Fibroblast of skin of right quadriceps (primary cell): ENCODE measurements at places on chromosomes 2 and 18.

GRCh38 chr18:55356815-55357214, 231.2 kb downstream of the TCF4 start:
- DNase-seq: no peak

GRCh38 chr2:226483143-226483542, 316.5 kb downstream of the IRS1 start:
- DNase-seq: no peak

- DNase-seq: no peak
Measured at GRCh38 chr18:77397617-77398016, 148.0 kb downstream of the GALR1 start.

DNA sequence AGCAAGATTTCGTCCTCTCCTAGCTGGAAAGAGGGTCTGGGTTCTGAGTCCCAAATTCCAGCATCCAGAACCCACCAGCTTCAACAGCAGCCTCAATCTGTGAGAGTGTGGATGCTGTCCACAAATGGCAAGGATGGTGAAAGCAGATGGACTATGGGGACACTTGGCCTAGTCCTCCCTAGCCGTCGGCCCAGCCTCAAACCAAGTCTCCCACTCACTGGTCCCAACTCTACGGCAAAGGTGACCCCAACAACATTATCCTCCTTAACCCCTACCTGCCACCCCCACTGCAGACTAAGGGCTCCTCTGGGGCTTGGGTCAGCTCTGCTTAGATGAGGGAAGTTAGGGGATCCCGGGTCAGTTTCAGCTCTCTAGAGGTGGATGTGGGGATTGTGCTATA, 57.3 kb downstream of the TNS1 start:
- no peak for DNase-seq

DNA sequence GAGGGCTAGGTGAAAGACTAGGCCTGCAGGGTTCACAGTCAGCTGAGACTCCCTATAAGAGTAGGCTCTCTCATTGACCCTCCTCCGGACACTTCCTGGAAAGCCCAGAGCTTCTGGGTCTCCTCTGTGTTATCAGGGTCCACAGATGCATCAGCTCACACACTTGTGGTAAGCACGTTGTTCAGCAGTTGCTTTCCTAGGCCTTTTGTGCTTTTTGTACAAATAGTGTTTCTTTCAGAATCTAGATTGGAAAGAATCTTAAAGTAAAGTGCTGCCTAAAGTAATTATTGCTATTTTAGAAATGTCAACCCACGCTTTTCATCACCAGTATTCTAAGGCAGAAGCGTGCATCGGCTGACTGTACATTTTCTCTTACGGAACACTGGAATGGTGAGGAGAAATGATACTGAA, 15.5 kb downstream of the SLC9A2 start:
- no peak for DNase-seq

DNA sequence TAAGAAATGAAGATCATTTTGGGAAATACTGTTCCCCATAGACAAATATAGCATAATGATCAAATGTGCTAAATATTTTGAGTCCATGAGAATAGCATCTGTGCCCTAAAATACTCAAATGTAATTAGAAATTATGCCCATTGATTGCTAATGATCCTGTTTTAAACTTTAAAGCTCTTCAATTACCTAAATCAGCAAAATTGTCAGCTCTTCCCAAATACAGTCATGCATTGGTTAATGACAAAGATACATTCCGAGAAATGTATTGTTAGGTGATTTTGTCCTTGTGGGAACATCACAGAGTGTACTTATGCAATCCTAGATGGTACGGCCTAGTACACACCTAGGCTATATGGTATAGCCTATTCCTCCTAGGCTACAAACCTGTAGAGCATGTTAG, 89.7 kb downstream of the NEB start:
- no peak for DNase-seq

GRCh38 chr2:39875182-39875913, 96.3 kb upstream of the THUMPD2 start:
- DNase-seq: peak; percentile 91

GRCh38 chr2:12008425-12009061, 262.1 kb downstream of the LPIN1 start:
- DNase-seq: peak; percentile 62

GRCh38 chr2:39873586-39873985, 94.5 kb upstream of the THUMPD2 start:
- no peak for DNase-seq

DNA sequence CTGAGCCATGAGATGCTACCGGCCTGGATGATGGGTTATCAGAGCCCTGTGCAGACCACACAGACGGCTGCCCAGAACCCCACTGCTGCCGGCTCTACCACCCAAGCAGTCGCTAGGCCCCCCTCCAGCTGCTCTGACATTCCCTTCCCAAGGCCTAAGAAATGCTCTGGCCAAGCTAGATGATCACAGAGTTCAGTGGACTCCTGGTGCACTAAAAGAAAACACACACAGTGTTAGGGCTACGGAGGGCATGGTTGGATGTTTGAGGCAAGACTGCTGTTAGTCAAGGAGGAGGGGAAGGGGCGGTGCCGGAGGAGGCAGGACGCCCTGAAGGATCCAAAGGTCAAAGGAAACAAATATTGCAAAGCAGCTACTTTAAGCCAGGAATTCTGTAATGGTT, 174.5 kb downstream of the MYCN start:
- no peak for DNase-seq

DNA sequence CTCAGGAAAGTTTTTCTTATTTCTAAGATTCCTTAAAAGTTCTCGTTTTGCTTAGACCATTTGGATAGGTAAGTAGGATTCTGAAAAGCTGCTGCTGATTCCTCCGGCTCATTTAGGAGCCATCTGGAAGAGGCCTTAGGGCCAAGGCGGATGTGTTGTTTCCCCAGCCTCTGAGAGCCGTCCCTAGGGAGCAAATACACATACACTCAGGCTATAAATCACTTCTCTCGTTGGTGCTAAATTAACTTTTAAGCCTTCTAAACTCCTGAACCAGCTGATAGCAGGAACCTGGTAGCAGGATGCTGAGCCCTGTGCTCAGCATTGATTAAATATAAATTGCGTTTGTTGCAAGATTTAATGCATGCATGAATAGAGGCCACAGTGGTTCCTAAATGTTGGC, 109.8 kb downstream of the ADCYAP1 start:
- DNase-seq: peak; percentile 71

DNA sequence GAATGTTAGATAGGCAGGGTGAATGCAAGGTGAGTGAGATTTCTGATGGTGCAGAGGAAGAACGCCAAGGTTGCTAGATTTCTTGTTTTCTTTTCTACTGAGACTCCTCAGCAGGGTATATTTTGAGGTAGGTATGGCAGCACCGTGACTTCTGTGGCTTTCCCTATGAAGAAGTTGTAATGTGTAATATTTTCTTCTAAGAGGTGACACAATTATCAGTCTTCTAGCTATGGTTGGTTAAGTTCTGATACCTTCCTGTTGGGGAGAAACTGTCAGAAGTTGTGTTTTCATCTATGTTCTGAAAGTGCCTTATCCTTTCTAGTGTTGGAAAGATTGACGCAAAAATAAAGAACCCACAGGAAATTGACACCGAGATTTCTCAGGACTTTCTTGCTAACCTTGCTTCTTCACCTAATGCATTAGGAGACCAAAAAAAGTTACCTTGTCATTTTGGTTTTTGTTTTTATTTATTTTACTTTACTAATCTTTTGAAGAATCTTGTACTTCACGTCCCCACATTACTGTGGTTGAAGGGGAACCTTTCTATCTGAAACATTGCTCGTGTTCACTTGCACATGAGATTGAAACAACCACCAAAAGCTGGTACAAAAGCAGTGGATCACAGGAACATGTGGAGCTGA, 11.9 kb downstream of the IL18R1 start:
- no peak for DNase-seq

DNA sequence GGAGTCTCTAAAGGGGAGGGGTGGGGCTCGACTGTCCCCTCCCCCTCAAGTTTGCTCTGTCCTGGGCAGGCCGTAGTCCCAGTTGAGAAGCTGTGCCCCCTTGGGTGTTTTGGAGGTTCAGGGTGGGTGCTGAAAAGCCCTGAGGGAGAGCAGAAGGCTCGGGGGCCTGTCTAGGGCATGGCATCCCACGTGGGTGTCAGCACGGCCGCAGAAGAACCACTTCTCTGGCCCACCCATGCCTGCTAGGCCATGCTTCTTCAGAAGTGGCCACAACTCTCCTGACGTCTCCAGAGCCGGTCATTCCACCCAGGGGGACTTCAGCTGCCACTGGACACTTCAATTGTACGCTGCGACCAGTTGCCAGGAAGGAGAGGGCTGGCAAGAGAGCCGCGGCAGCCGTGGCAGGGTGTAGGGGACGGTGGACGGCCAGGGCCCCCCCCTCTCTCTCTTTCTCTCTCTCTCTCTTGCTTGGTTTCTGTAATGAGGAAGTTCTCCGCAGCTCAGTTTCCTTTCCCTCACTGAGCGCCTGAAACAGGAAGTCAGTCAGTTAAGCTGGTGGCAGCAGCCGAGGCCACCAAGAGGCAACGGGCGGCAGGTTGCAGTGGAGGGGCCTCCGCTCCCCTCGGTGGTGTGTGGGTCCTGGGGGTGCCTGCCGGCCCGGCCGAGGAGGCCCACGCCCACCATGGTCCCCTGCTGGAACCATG, at the start of gene INPP5D:
Gene INPP5D (plus strand): TSS at position 546 of the 704 bp plus-strand sequence. CDS start 137 bp downstream, at position 683.
- no peak for DNase-seq

GRCh38 chr2:178933493-178933892, 116.4 kb downstream of the CCDC141 start:
- no peak for DNase-seq

DNA sequence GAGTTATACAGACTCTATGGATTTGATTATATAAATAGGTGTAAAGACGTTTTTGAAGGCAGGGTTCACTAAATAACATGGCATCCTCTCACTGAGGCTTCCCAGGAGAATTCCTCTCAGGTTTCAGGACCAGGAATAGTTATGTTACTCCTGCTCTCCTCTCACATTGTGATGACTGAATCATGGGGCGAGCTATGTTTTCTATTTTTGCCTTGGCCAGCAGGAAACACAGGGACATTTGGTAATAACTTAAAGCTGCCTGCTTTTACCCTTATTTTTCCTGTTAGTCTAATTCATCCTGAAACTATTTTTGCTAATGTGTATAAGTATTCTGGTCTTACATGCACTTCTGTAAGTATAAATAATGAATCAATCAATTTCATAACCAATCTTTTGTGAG, 115.3 kb upstream of the ITGB6 start:
- DNase-seq: peak; percentile 81

DNA sequence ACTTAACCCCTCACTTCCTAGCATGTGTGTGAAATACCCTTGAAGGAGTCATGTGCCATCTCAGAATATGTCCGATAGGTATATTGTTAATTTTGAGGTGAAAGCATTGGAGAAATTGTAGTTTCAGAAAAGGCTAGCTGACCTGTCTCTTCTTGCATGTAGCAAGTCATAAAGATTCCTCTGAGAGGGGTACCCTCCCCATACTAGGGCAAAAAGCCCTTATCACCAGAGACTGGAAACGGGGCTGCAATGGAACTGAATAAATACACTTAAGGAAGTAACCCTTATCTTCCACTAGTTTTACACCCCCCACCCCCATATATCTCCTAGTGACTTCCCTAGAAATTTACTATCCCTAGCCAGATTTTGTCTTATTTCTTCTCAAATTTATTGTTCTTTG, 1.8 kb upstream of the SF3B6 start:
- DNase-seq: no peak

- DNase-seq: peak; percentile 22
Measured at GRCh38 chr18:49206717-49207116, 253.7 kb downstream of the DYM start.

DNA sequence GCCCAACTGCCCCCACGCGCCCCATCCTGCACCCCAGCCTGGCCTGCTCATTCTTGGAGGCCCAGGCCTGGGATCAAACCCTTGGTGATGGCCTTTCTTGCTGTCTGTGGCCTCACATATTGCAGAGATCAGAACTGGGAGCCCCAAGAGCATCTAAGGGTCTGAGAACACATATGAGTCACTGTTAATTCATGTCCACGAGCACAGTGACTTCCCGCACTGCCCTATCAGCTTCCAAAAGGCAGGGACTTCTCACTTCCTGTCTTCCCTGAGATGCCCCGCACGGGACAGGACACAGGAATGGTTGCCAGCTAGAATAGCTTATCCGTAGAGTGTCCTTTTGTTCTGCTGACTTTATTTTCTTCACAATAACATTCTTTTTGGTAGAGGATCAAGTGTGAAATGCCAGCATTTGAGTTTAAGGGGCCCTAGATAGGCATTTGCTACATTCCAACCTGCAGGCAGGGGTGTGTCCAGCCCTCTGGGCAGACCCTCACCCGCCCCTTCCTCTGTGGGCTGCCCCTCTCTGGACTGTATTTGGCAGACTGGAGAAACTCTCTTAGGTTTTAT, 21.1 kb upstream of the CELF4 start:
- no peak for DNase-seq

- no peak for DNase-seq
Measured at GRCh38 chr18:5103693-5104092, 93.4 kb downstream of the AKAIN1 start.

DNA sequence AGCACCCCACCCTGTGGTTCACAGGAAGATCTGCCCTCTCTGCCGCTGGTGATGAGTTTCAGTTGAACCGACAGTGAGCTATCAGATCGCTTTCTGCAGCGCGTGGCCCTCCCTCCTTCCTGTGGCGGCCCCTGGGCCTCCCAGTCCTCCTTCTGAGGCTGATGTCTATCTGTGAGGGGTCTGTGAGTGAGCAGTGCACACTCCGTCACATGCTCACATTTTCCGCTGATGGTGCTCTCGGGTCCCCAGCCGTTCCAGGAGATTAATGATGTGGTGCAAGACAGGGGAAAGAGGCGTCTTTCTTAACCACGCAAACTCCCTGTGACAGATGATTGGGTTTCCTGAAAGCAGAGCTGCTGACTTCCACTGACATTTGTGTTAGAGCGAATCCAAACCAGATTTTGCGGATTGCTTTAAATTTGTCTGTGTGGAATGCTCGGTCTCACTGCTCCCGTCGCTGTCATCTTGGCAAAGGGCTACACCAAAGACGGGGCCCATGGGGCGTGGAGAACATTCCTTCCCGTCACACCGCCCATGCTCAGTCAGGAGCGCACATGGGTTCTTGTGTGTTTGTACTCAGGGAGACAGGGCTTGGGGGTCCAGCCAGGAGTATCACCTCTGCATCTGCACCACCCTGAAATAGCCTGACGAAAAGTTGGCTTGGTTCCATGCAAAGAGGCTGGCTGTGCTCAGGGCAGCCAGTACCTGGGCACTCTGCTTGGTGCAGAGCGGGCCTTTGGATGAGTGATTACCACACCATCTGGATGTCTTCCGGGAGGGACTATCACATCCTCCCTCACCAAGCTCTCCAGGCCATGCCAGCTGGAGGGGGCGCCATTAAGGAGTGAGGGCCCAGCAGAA, 154.7 kb upstream of the HS6ST1 start:
- DNase-seq: peak; percentile 95

DNA sequence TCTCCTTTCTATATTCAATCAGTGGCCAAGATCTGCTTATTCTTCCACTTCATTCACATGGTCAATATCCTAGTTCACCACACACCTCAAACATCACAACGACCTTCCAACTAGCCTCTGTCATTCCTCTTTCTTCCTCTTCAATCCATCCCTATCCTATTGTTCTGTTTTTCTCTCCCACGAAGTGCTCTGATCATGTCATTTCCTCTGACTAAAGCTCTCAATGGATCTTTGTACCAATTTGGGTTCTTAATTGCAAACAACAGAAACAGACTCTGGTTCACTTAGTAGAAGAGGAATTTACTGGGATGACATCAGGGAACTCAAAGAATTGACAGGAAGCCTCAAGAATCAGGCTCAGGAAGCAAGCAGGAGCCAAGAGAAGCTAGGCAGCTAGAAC, 23.5 kb downstream of the WNT10A start:
- no peak for DNase-seq

GRCh38 chr2:166671235-166671634, 177.2 kb upstream of the SCN7A start:
- DNase-seq: peak; percentile 44
